ENCODE measurements at places on chromosomes 2 and 18.

DNA sequence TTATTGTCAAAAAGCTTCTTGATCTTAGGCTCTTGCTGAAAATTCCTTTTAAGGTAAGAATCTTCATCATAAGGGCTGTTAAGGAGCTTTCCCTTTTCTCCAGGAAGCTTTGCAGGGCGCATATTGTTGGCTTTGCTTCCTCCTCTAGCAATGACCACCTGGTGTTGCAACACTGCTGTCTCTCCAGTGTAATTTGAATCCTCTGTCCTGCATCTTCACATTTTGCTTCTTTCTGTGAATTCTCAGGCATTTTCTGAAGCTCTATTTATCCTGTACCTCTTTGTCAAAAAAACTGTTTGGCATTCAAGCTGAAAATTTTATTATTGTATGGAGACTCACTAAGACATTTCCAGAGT is 533.1 kb upstream of the CHAC2 start:
- DNase-seq = no peak

- no peak for DNase-seq
These were observed 10.4 kb downstream of the MEIS1 start for GRCh38 chr2:66445076-66445924.

- no peak for DNase-seq
These were observed 35.2 kb downstream of the TMEM163 start for GRCh38 chr2:134683561-134684112.

GRCh38 chr2:232419245-232420072 is 12.8 kb downstream of the ALPG start:
- DNase-seq = no peak

DNA sequence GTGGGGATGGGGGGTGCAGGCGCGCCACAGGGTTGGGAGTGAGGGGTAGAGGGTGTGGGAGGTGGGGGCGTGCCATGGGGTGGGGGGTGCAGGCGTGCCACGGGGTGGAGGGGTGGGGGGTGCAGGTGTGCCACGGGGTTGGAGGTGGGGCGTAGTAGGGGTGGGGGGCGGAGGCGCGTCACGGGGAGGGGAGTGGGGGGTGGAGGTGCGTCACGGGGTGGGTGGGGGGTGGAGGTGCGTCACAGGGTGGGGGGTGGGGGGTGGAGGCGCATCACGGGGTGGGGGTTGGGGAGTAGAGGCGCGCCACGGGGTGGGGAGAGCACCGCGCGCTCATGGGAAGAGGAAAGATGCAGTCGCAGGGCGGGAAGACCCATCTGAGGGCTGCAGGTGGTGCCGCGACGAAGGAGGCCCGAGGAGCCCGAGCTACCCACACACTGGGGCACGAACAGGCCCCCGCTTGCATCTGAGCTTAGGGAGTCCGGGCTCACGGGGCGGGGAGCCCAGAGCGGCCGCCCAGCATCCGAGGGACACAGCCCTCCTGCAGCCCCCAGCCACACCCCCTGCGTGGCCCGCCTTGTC is 37.5 kb downstream of the SNED1 start:
- DNase-seq = no peak

DNA sequence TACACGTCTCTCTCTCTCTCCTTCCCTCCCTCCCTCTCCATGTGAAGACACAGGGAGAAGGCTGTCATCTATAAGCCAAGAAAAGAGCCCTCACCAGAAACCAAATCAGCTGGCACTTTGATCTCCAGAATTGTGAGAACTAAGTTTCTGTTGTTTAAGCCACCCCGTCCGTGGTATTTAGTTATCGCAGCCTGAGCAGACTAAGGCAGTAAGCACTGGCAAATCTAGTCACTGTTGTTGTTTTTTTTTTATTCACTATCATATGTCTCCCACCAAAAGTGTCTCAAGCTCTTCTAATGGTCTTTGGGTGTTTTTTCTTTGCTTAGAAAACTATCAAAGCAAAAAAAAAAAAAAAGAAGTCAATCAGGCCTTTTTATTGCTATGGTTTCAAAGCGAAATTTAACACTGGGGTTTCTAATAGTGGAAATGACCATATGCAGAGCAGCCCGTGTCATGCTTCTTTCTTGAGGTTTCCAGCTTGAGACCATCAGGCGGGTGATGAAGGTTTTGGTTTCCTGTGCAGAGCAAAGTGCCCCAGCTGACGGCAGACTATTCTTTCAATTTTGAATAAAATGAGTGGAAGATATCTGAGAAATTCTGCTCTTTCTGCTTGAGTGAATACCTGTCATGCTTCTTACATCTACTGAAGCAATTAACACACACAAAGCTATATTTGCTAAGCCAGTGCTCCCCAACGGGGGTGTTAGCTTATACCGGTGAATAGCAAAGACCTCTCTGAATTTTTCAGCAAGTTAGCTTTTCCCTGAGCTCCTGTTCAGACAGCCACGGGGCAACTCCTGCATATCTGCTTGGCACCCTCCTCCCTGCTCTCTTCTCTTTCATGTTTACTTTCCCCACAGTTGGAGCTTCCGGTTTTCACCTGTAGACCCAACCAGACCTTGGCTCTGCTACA is 394.1 kb upstream of the ATP5MC3 start:
- DNase-seq = no peak

GRCh38 chr2:59301466-59302402 is 1060.6 kb upstream of the FANCL start:
- peak; percentile 84 for DNase-seq

DNA sequence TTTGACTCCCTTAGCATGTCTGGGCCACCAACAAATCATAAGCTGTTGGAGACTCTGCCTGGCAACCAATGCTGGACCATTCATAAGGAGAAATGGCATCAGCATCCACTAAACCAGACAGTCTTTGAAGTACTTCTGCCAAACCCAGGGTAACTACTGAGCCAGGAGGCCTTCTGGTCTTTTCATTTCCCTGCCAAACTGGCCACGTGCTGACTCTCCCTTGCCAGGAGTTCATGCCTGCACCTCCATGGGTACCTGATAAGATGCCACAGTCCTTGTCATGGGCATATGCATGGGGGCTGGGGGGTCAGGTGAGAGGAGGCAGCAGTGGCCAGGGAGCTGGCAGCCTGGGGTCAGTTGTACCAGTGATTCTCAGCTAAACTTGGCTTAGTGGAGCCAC is 34.2 kb upstream of the DAPL1 start:
- DNase-seq = no peak
